ENCODE measurements at places on chromosomes 13 and 19.
A peak's percentile ranks its signal among the peaks of the same experiment; 100 is the strongest.

- DNase-seq: no peak
Measured at GRCh38 chr13:50060718-50061117, 45.5 kb downstream of the KCNRG start.

- DNase-seq: peak; percentile 4
Measured at GRCh38 chr19:53621885-53622740, 9.7 kb upstream of the DPRX start.

DNA sequence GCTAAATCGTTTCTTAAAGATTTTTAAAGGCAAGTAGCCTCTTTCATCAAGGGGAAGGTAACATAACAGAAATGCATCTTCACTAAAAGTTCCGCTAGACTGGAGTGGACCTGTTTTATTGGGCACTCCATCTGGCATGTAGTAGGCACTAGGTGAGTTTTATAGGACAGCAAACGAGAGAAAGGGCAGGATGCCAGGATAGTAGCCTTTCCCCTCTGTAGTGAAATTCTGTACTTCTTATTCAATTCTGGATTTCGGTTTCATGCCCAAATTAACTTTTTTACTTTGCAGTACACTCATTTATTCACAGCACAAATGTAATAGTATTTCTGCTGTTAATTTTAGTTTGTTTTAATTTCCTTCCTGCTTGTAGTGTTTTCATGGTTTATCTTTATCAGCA lies 45.2 kb downstream of the GPR180 start:
- DNase-seq: no peak

GRCh38 chr19:49142866-49143335 lies 12.3 kb downstream of the HRC start:
- DNase-seq: peak; percentile 85

DNA sequence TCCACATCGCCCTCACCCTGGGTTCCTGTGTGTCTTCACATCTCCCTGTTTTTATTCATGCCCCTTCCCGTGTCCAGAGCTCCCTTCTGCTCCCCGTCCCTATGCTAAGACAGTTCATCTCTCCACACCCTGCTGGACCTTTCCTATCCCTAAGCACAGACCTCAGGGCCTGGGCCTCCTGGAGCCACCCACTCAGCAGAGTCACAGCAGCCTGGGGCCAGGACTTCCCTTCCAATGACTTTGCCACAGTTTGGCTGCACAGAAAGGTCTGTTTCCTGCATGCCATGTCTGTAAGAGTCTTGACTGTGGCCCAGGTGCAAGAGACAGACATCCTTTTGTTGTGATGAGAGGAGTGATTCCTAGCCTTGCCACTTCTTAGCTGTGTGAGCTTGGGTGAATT lies 470.7 kb downstream of the TSHZ3 start:
- DNase-seq: no peak

DNA sequence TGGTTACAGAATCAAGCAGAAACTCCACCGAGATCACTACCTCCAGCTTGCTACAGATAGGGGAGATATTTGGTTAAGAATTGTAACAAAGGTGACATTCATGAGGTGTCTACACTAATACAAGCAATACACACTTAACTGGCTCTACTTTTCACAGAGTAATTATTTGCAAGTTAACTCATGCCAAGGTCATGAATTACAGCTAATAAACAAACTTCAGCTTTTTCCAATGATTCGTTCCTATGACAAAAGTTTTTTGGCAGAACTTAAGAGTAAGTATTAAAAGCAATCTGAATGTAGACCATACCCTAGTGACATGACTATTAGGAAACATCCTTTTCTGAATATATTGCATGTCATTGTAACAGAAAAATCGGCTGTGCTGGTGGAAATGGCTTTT lies 72.1 kb downstream of the LHFPL6 start:
- no peak for DNase-seq

DNA sequence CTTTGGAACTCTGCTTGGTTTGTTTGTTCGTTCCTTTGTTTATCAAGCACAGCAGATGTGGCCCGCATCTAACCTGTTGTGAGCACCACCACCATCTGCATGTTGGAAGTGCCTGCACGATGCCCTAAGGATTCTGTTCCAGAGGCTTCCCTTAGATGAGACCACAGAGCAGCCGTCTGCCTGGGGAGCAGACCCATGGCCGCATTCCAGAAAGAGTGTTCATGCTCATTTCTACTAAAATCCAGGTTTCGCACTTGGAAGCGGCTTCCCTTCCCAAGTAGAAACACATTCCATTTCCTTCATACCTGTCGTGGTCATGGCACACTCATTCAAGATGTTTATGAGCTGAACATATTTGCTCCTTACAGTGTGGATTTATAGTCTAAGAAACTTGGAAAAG lies 27.2 kb downstream of the COL4A2 start:
- peak; percentile 39 for DNase-seq

DNA sequence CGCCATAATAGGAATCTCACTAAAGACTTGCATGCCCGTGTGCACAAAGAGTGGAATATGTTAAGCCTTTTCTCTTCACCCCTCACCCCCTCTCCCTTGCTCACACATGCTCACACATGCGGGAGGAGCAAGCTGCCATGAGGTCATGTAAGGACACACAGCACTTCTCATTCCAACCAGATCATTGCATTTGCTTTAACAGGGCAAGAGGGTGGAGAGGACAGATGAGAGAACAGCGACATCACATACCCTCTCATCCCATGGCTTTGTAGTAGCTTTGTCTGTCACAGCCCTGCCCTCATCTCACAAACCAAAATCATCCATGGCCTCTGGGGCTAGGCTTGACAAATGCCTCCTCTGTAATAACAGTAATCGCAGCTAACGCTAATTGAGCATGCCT lies 145.6 kb upstream of the FRY start:
- DNase-seq: no peak

GRCh38 chr13:50801087-50801931 lies 42.2 kb downstream of the DLEU7 start:
- peak; percentile 57 for DNase-seq

GRCh38 chr13:28531077-28531844 lies 36.3 kb upstream of the FLT1 start:
- peak; percentile 26 for DNase-seq

- DNase-seq: no peak
Measured at GRCh38 chr19:34676697-34677385, at the start of gene SCGB2B2. Gene SCGB2B2 (minus strand): TSS chr19:34677159. CDS start chr19:34594563, 82,596 bp downstream.

DNA sequence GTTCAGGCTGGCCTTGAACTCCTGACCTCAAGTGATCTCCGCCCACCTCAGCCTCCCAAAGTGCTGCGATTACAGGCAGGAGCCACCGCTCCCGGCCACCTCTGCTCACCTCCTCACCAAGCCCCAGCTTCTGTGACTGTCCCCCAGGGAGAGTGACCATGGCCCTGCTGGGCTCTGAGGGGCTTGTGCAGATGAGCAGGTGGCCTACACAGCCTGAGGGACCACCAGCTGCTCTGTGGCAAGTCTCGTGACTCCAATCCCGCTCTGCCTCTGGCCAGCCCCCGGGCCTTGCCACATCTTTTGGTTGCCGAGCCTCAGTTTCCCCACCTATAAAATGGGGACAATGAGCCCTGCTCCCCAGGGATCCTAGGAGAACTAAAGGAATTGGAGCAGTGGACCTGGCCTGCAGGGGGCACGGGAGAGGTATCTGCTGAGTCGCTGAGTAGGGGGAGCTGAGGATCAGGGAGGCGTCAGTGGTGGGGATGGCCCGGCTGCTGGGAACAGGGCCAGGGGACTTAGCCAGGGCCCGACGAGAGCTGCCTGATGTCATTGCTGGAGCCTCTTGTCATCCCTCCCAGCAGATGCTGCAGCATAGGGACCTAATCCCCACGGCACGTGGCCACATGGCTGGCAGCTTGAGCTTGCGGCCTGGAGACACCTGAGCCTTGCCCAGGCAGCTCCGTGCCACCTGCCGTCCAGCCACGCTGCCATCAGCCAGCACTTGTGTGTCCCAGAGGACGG lies 74.7 kb downstream of the GADD45B start:
- DNase-seq: no peak

- no peak for DNase-seq
Measured at GRCh38 chr13:40961826-40962225, 57.3 kb downstream of the ELF1 start.

DNA sequence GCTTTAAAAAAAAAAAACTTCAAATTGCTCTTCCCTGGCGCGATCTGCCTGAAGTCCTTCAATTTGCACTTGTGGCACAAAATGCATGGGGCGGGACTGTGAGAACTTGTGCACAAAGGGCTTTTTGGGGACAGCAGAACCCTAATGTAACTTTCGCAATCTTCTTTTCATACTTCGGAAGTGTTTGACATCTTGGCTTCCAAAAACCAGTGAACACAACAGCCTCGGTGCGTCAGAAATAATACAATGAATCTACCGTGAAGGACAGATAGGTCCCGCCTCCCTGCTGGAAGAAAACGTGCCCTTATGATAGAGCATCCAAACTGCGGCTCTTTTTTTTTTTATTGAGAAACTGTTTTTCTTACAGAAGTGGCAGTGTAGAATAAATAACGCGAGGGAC lies 36.6 kb downstream of the KLF2 start:
- DNase-seq: no peak

- peak; percentile 80 for DNase-seq
Measured at GRCh38 chr13:24220086-24220703, 59.7 kb downstream of the SPATA13 start.

GRCh38 chr19:32675720-32676185 lies at the start of gene RGS9BP:
Gene RGS9BP (plus strand): TSS chr19:32675848. CDS start chr19:32676264, 416 bp downstream.
- DNase-seq: peak; percentile 55

DNA sequence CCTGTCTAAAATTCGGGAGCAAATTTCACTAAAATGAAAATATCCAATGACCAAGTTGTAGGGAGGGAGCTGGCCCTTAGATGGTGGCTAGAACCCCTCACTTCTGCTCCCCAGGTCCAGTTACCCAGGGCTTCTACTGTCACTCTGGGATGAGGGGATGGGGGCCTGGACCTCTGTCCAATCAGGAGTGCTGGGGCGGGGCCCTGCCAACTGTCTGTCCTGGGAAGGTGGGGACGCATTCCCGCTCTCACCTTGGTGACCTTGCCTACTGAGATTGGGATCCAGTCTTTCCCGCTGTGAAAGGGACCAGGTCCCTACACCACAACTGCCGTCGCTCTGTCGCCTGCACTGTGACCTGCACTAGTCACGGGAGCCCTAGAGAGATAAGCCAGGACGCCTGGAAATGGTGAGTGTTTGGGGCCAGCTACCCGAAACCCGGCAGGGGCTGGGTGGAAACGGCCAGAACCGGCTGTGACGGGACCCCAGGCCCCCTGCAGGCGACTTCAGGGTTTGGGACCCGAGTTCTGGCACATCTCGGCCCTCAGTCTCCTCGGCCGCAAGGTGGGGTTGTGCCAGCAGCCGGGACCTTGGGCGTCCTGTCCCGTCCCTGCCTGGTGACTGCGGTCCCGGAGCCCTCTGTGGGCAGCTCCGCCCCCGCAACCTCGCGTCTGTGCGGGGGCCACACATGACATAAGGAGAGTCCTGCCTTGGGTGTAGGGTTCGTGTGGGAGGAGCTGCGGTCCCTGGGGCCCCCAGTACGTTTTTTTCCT lies 22.8 kb downstream of the ZNF20 start:
- DNase-seq: no peak

GRCh38 chr19:4089400-4089908 lies 22.8 kb upstream of the ZBTB7A start:
- DNase-seq: no peak

DNA sequence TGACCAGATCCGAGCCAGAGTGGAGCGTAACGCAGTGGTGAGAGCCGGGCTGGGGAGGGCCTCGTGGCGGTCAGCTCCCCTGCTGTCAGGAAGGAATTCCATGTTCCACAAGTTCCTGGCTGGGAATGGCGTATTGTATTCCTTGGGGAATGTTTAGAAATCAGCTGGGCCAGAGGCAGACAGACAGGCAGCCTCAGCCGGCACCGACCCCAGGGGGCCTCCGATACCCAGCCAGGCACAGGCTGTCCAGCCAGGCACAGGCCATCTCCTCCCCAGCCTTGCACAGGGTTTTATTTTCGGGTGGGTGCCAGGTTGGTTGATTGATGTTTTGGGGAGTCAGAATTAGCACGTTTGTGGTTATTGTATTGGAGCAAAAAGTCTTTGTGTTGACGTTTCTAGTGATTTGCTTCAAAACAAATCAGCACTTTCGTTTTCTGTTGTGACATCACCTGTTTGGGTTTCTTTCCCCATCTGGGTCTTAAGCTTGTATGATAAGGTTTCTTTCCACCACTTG lies 126.6 kb upstream of the MCF2L start:
- no peak for DNase-seq

DNA sequence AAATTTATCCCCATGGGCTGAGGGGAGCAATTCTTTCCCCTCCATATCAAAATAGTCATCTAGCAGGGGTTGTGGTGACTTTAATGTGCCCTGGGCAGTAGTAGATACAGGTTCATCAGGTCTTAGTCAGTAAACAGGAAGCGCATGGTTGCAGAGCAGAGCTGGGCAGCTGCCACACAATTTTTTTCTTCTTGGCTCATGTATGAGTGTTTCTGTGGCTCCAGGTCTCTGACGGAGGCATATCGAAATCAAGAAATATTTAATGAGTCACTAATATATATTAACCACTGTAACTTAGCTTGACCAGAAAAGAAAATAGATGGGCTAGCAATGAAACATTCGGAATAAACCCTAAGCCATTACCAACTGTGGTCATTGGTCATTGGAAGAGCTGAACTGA lies 68.4 kb upstream of the UBL3 start:
- DNase-seq: peak; percentile 92

GRCh38 chr13:99237981-99238662 lies 20.1 kb downstream of the GPR18 start:
- DNase-seq: no peak
